ENCODE measurements at places on chromosomes 2 and 18. TPM values are rescaled to one million over a fixed set of nuclear protein-coding genes. Genes with fewer than 3 reads are reported as not detected.

DNA sequence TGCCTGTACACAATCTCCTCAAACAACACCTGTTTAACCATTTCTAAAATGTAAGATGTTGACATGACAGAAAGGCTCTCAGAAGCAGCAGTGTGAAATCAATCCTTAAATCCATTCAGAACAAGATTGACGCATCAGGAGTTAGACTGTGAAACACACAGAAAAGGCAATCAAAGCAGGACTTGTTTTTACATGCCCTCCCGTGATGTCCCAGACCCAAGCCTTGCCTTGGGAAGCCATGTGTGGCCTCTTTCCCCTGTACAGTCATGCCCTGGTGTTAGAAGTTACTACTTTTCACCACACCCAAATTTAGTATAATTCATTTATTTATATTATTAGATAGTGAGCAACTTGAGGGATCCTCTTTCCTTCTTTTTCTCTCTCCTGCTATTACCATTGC is 115.7 kb downstream of the NCKAP5 start:
- no peak for DNase-seq

DNA sequence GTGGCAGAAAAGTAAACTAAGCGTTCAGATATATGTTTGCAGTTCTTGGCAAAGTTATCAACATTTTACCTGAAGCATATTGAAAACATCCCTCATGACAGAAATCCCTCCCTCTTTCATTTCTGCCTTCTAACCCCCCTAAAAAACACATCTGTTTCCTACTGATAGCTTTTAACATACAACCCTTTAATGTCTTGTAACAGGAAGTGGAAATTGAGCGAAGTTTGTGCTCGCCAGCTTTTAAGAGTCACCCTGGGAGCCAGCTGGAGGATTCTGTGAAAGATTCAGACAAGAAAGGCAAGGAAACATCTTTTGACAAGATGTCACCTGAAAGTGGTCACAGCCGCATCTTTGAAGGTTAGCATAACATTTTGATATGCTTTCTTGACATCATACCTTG is 247.4 kb downstream of the XIRP2 start:
- no peak for DNase-seq

- DNase-seq = no peak
Measured at GRCh38 chr2:102520009-102520408, 47.0 kb downstream of the SLC9A4 start.

Gene LRRC30
- not detected for total RNA-seq

Gene G6PC2
- total RNA-seq = not detected

DNA sequence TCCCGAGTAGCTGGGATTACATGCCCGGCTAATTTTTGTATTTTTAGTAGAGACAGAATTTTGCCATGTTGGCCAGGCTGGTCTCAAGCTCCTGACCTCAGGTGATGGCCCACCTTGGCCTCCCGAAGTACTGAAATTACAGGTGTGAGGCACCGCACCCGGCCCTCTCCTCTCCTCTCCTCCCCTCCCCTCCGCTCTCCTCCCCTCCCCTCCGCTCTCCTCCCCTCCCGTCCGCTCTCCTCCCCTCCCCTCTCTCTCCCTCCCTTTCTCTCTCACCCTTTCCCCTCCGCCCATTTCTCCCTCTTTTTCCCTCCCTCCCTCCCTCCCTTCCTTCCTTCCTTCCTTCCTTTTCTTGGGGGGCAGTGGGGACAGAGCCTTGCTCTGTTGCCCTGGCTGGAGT is 28.4 kb downstream of the CD8B start:
- no peak for DNase-seq

GRCh38 chr2:65722028-65722778 is 289.8 kb upstream of the SPRED2 start:
- DNase-seq = no peak

DNA sequence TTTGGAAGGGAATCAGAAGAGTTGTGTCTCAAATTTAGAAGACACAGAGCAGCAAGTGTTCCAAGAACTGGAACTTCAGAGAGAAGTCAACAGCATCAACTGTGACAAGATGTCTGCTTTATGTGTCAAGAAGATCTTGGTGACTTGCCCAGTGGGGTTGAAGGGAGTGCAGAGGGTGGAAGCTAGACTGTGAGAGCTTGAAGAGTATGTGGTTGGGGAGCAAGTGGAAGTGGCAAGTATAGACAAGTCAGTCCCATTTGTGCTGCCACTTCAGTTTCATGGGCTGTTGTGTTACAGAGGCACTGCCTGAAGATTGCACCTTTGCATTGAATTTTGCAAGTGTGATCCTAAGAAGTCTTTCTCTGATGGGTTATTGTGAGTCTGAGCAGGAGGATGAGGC is 68.7 kb upstream of the MC2R start:
- DNase-seq = no peak

DNA sequence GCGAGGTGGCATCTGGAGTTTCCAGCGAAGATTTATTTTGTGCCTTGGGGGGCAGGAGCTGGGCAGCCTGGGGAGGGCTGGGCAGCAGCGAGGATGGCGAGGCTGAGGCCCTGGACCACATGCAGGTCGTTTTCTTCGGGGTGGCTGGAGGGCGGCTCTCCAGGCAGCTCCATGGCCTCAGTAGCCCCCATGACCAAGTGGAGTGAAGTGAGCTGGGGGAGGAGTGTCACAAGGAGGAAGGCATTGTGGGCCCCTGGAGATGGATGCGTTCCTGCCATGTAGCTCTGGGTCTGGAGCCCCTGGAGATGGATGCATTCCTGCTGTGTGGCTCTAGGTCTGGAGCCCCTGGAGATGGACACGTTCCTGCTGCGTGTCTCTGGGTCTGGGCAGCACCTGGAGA is 40.4 kb downstream of the SH3BP4 start:
- no peak for DNase-seq

DNA sequence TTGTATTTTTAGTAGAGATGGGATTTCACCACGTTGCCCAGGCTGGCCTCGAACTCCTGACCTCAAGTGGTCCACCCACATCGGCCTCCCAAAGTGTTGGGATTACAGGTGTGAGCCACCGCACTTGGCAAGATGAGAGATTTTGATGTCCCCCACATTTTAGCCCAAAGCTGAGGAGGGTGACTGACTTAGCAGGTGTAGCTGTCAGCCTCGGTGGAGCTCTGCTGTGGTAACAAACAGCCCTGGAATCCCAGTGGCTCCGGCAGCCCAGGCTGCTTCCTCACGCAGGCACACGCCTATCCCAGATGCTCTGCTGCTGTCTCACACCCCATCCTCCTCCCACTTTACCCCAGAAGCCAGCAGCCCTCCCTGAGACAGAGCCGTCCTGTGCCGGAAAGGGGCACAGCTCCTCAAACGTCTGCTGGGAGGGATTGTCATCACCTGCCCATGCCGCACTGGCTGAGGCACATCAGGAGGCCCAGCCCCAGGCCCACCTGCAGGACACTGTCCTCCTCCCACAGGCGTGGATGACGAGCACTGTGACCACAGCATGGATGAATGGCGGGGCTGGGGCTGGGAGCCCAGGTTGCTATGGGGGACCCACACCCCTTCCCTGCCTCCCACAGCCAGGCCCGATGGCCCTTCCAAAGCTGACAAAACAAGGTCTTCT is 10.6 kb upstream of the BOK start:
- no peak for DNase-seq

Gene NR4A2
- 4.4 TPM for total RNA-seq

DNA sequence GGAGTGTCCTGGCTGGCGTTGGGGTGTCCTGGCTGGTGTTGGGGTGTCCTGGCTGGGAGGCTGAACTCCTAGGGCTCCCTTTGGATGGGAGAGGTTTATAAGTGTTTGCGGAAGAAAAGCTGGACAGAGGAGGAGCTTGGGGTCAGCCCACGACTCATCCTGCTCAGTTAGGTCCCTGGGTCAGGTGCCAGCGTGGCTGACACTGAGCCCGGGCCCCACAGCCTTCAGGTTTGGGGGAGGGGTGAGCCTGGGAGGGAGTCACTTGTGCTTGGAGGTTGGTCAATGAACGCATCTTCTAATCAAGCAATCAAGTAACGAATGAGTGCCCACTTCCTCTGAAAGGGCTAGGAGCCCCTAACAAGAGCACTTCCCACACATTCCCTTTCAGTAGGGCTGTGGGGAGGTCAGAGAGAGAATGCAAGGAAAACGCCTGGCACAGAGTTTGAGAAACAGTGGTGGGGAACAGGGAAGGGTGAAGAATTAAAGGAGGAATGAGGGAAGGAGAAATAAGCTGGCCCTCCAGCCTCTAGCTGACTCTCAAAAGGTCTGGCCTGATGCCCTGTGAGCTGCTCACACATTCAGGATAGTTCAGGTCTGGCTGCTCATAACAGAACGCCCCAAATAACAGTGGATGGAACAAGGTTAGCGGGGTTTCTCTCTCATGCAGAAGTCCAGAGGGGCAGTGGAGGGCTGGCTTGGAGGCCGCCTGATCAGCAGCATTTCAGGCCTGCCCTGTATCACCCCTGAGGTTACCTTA is 670 bp downstream of the KCNIP3 start:
- no peak for DNase-seq

Gene KIF1A
- not detected for total RNA-seq

DNA sequence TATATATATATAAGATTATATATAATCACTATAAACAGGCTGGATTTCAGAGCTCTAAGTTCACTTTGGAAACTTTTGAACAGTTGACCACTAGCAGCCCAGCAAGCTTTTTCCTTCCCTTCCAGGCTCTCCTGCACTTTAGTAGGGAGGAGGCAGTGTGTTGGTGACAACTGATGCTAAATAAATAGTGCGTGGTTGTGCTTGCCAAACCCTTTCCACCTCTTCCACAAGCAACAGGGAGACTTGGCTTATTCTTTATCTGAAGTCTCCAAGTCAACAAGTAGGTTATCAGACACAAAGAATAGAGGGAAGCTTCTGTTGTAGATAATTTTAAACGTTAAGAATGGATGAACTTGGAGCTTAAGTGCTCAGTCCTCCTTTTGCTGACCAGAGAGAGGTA is 408.2 kb upstream of the HNRNPA3 start:
- DNase-seq = no peak

DNA sequence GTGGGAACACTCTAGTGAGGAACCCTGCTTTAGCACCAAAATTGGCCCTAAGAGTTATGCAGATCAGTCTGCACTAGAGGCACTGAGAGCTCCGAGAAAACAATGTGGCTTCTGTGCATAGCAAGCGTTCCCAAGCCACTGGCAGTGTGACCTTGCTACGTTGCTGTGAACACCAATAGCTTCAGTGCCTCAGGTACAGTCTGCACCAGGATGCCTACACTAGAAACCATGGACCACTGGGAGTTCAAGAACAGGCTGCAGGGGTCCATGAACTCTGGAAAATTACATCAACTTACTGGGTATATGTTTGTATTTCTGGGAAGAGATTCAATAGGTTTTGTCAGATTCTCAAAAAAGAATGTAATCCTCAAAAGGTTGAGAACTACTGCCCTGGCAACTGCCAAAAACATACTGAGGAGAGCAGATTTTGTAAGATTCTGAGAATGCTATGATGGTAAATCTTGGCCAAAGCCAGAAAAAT is 18.3 kb upstream of the SP3 start:
- no peak for DNase-seq

- no peak for DNase-seq
Measured at GRCh38 chr18:8139891-8140406, 469.3 kb upstream of the RAB12 start.

DNA sequence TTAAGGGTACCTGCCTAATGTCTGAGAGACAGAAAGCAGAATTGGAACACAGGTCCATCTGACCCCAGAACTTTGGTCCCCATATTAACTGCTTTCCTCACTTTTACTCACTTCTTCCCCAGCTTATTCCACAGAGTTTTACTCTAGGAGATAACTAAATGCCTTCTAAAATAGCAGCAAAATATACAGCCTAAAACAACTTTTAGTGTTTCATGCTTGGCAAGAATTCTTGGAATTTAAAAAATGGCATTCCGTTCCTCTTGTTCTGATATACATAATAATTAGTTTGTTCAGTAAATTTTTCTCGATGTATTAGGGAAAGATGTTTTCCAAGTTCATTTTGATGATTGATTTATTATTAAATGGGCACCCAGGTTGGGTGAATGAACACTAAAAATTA is 151.9 kb downstream of the FHOD3 start:
- no peak for DNase-seq

DNA sequence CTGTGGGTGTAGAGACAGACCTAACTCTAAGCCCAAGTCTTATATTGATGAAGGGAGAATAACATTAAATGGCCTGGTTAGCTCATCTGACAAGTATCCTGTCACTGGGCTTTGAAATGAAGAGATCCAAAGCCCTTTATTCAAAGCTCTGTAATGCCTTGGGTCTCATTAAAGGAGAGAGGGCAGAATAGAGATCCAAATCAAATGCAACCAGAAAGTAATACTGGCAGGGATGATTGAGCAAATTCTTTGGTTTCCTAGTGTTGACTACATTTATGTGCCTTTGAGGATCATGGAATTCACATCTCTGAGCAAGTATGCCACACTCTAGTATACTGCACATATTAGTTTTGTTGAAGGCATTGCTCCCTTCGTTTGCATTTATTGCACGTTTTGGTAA is 147.9 kb upstream of the CAVIN2 start:
- DNase-seq = no peak

- DNase-seq = no peak
Measured at GRCh38 chr2:154963511-154963910, 265.0 kb downstream of the KCNJ3 start.

DNA sequence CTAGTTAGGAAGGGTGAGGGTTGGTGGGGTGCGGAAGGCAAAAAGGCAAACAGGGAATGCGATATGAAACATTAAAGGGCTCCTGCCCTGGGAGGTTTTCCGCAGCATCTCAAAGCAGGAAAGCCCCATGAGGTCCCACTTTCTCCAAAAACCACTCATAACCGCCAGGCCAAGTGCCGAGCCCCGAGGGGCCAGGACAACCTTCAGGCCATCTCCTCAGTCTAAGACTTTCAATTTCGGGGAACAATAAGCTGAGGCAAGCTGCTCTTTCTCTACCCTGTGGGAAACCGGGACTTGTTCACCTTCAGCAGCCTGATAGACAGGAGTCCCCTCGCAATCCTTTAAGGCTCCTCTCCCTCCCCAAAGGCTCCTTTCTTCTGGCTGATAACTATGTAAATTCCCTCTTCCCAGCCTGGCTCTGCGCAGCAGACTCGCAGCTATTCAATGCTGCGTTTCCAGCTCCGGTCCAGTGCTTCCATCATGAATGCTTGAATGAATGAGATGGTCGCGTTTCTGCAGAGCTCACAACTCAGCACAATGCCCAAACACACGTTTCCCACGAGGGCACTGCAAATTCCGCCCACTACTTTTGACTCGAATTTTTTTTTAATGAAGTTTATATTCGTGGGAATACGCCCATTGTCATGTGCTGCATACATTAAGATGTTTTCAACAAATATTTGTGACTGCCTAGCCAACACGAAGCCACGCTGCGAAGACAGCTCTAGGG is 1.4 kb downstream of the LAMA1 start:
- no peak for DNase-seq

- DNase-seq = no peak
Measured at GRCh38 chr2:54559593-54560145, 103.5 kb downstream of the SPTBN1 start.

Gene FASTKD2
- 32.6 TPM for total RNA-seq

Gene MARCHF4
- not detected for total RNA-seq

- DNase-seq = no peak
Measured at GRCh38 chr2:158598862-158599517, 142.2 kb downstream of the PKP4 start.

DNA sequence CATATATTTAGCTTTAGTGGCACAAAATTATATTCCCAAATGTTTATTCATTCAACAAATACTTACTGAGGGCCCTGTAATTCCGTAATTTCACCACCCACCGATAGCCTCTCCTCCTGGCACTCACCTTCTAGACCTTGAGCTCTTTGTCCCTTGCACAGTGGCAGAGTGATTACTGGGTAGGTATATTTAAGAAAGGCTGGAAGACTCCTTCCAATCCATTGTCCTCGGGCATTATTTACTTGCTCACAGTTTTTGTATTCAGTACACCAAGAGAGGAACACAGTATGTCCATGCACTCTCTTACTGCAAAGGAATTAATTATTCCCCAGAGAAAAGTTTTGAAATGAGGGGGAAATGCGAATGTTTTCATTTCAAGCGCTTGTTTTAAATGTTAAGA is 1.1 kb upstream of the CDCA7 start:
- DNase-seq = no peak

All from thoracic aorta (tissue), 2 donors.